ENCODE measurements at places on chromosomes 5 and 9. TPM values are rescaled to one million over a fixed set of nuclear protein-coding genes. Genes with fewer than 3 reads are reported as not detected.

DNA sequence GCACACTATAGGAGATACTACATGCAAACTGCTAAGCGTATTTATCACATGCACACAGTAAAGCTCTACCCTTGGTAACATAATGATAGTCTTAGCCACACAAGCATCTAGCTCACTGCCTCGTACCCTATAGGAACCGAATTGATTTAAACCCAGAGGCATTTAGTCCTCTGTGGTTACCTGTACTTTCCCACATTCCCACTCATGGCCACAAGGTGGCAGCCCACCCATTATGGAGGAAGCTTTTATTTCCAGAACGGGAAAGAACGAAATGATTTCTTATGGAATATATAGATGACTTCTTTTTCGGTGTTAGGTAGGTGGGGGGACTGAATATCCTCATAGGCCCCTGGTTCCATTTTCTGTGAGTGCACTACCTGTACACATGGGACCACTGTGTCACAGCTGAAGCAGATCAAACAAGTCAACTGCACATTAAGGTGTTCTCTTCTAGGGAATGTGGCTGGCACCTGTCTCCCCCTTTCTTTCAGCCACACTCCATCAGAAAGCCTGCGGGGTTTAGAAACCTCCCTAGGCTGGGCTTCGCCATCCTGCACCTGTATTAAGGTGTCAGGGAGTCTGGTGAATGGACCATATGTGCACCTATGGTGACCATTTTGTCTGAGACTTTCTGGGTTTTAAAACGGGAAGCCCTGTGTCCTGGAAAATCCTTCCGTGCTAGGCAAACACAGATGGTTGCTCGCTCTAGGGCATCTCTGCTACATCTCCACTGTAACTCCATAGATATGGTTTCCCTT is 313.2 kb downstream of the SLIT3 start:
- peak; percentile 59 for DNase-seq

DNA sequence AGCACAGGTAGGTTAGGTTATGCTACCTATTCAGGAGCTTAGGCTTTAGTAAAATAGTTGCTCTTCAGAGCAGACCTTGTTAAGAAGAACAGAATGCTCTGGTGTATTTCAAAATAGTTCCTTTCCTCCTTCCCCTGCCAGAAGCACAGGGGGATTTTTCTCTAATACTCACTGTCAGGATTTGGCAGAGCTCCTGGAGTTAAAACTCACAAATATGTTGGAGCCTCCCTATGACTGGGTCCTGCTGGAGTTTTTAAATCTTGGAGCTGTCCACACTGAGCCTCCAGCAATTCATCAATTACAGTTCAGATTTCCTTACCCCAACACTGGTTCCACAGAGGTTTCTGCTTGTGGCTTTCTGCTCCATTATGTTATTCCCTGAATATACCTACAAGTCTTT is 1233.8 kb upstream of the WWC1 start:
- no peak for DNase-seq

ZNF454 gene
- total RNA-seq = 7.7 TPM

DNA sequence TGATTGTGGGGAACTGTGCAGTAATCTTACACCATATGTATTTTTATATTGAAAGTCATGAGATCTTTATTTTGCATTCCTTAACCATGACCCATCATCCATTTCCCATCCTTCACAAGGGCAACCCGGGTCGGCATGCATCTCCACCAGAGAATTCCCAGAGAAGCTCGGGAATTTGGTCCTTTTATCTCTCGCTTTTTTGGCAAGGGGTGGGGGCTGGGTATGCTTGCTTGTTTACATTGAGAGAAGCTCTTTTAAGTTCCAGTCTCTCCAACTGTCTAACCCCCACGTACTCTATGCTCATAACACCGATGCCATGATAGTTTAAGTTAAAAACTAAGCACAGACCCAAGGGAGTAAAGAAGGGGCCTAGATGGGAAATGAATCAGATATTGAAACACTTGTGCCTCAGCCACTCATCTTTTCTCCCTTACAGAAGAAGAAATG is 109.9 kb upstream of the NFIB start:
- DNase-seq = no peak

GRCh38 chr5:147384346-147385193 is 125.3 kb downstream of the DPYSL3 start:
- DNase-seq = no peak

ITK gene
- total RNA-seq = 0.50 TPM

DNA sequence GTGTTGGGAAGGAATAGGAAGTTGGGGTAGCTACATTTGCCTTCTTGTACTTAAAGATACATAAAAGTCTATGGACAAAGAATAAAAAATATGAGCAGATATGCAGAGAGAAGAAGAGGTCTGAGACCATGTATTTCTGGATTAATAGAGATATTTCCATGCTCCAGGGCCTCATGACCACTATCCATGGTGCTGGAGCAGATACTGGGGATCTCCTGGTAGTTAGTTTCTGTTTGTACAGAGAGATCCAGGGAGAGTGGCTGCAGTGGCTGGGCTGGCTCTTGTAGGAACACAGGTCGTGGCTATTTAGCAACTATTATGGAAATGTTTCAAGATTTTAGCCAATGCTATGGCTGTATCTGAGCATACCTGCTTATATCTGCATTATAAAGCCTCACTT is 184.2 kb upstream of the TMEM161B start:
- no peak for DNase-seq

DNA sequence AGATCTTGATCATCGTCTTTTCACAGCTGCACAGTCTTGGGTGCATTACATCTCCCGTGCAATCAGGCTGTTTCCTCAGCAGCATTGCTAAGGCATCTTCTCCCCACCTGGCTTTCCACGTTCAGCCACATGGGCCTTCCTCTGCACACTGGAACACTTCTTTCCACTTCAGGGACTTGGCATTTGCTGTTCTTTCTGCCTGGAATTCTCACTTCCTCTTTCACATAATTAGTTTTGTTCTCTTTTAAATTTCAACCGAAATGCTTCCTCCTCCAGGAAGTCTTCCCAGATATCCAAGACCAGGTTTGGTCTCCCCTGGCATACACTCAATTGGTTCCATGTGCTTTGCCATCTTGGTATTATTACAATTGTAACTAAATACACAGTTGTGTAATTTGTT is 43.8 kb downstream of the WHRN start:
- no peak for DNase-seq

TMOD1 gene
- total RNA-seq = 27.3 TPM

GRCh38 chr9:70983723-70984295 is 137.6 kb downstream of the TRPM3 start:
- no peak for DNase-seq

- DNase-seq = no peak
Measured at GRCh38 chr5:40381676-40382363, 297.9 kb upstream of the PTGER4 start.

SLC34A1 gene
- not detected for total RNA-seq

GRCh38 chr5:160685219-160685618 is 166.8 kb downstream of the ATP10B start:
- no peak for DNase-seq

- no peak for DNase-seq
Measured at GRCh38 chr9:33273266-33273971, 8.6 kb downstream of the CHMP5 start.

PCDHB9 gene
- 2.9 TPM for total RNA-seq

JAKMIP2 gene
- 31.0 TPM for total RNA-seq

SYK gene
- 6.1 TPM for total RNA-seq

DNA sequence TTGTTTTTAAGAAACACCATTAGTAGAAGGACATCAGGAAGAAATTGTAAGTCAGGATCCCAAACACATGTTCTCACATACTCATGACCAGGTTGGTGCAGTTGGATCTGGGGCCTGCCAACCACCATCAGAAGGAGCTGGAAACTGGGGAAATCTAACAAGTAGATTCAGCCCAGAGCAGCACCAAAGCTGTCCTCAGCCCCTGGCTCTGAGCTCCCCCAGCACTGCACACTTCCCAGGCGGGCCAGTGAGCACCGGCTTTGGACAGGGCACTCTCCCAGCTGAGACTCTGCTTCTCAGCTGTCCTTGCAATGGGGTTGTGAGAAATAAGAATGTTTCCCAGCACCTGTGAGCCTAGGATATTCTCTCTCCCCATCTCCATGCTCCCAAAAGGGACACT is 162.5 kb downstream of the PAX5 start:
- no peak for DNase-seq

DNA sequence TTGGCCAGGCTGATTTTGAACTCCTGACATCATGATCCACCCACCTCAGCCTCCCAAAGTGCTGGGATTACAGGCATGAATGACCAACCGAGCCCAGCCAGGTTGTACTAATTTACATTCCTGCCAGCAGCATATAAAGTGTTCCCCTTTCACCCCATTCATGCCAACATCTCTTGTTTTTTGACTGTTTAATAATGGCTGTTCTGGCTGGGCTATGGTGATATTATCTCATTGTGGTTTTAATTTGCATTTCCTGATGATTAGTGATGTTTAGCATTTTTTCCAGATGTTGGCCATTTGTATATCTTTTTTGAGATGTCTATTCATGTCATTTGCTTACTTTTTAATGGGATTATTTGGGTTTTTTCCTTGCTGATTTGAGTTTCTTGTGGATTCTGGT is 87.3 kb downstream of the INVS start:
- no peak for DNase-seq

DNA sequence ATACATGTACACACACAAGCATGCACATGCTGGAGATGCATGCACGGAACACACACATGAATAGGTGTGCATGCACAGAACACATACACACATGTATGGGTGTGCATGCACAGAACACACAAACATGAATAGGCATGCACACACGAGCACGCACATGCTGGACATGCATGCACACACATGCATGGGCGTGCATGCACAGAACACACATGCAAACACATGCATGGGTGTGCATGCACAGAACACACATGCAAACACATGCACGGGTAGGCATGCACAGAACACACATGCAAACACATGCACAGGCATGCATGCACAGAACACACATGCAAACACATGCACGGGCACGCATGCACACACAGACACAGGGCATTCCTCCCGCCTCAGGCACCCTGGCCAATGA is 382.3 kb downstream of the IRX2 start:
- no peak for DNase-seq

DNA sequence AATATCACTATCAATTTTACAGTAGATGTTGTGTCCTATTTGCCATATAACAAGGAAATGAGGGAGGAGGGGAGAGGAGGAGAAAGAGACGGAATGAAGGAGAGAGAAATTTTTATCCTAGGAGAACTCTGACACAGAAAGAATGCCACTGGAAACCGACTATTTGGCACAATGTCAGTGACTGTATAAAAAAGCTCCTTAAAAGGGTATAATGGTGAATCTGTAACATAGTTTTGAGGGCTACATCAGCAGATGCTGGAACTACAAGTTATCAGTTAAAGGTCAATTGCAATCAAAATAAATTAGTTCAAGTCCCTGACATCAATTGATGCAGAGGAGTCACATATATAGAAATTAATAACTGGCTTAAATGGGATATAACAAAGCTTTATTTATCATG is 5.7 kb downstream of the EDIL3 start:
- DNase-seq = no peak

DNA sequence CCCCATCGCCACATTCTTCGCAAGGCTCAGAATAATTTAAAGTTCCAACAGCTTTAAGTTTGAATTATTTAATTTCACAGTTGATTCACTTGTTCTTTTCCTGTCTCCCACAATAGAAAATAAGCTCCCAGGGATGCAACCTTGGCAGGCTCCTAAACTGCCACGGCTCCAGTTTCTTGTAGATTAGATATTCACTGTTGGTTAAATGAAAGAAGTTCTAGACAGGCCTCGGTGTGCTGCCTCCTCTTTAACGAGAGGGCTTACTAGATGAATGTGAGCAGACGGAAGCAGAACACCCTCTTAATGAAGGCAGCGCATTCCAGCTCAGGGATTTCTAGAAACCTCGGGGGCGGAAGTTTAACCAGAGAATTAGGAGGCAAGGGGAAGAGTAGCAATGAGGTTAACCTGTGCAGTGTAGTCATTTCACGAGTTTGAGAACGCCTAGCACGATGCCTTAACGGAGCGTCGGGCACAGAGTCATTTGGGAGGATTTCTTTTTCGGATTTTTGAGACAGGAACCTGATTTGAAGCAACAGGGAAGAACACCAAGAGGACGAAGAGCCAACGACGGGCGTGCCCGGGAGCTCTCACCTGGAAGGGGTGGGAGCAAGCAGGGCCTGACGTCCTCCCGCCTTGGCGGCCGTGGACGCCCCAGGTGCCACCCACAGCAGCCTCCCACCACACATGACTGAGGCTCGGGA is 637 bp upstream of the SMC5 start:
- DNase-seq = no peak

DNA sequence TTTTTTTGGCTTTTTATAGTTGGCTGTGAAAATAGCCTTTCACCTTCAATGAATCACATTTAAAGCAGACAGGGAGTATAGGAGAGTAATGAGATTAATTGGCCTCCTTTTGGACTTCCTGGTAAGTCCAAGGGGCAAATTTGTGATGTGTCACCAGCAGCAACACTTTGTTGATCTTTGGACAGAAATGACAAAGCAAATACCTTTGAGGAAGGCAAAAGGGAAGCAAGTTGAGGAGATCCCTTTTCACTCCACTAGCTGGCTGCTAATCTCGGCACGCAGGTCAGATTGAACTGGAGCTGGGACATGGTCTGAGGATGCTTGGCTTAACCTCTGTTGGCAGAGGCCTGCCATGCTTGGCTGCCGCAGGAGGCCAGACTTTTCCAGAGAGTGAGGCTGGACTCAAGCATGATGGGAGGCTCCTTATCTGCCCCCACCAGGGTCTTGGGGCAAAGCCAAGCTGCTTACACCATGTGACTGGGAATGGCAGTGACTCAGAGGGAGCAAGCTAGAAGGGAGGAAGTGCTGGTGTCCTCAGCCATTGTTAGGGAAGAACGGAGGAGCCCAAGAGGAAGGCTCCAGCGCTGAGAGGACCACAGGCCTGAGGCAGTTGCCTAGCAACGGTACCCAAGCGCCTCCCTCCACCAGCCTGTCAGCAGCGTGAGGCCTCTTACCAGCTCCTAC is 174.5 kb upstream of the MAP1B start:
- no peak for DNase-seq

- DNase-seq = no peak
Measured at GRCh38 chr5:116520771-116521170, 53.9 kb downstream of the SEMA6A start.

DNA sequence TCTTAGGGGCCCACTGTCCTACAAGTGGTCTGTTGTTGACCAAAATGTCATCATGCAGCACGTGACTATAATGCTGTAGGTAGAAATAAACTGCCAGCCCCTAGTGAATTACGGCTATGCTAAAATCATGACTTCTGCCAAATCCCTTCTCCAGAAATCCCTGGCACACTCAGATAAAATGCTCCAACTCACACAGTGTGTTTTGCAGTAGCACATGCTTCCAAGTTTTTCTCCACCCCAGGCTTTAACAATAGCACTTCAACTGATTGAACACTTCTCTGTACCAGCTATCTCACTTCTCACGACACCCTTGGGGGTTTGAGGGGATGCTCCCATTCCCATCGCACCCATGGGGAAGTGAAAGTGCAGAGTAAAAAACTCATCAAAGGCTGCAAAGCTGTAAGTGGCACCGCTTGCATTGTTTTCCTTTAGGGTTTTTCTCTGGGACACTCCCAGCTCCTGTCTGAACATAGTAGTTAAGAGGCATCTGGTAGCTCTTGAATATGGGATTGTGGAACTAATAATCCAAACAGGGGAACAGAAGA is 151.0 kb upstream of the SLC24A2 start:
- peak; percentile 68 for DNase-seq

SOX30 gene
- total RNA-seq = 0.22 TPM
